ENCODE measurements at places on chromosomes 4 and X.
A peak's percentile ranks its signal among the peaks of the same experiment; 100 is the strongest.

DNA sequence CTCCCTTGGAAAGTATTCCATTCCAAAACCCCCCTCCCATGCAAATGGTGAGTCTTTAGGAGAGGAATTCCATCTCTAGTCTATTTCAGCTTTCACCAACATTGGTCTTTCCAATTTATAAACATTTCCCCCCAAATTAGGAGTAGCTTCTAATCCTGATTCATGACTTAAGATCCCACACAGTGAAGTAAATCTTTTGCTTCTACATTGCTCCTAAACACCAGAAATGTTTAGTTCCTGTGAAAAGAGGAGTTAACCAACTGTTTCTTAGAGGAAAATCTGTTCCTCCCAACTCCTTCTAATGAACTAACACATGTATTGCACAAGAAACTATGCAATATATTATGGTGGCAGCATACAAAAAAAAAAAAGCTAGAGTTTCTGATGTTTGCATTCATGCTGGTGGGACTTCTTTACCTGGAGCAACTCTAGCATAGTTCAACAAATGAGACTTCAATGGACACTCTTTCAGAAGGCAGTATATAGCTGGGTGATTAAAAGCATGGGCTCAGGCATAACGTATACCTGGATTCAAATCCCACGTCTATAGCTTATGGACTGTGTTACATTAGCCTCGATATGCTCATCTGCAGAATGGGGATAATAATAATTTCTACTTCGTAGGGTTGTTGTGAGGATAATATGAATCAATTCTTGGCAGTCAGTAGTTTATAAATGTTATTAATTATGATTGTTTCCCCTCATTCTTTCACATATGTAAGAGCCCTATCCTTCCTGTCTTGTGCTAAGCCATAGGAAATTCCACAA lies 131.6 kb upstream of the TMEM164 start:
- no peak for DNase-seq

GRCh38 chr4:127799711-127800110 lies 17.6 kb downstream of the HSPA4L start:
- DNase-seq: no peak

DNA sequence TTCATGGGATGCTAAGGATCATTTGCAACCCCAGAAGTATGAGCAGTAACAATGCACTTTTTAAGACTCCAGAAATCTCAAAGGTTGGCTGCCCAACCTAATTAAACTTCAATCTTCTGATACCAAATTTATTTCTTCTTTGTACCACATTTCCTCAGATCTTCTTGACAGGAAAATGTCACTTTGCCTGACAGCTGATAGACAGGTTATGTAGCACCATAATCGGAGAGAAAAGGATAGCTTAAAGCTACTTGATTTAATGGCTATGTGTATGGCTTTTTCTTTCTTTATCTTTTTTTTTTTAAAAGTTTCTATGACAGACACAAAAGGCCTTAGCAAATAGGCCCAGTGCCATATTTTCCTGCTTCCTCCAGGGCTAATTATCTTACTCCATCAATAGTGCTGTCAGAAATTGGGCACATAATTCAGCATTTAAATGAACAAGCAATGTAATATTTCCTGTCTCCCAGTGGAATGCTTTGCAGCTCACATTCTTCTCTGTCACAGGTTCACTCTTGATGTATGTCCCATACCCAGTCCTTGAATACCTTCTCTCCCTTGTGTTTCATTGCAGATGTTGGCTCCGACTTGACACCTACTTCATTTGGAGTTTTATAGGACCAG lies 795.7 kb downstream of the ADGRL3 start:
- no peak for DNase-seq

DNA sequence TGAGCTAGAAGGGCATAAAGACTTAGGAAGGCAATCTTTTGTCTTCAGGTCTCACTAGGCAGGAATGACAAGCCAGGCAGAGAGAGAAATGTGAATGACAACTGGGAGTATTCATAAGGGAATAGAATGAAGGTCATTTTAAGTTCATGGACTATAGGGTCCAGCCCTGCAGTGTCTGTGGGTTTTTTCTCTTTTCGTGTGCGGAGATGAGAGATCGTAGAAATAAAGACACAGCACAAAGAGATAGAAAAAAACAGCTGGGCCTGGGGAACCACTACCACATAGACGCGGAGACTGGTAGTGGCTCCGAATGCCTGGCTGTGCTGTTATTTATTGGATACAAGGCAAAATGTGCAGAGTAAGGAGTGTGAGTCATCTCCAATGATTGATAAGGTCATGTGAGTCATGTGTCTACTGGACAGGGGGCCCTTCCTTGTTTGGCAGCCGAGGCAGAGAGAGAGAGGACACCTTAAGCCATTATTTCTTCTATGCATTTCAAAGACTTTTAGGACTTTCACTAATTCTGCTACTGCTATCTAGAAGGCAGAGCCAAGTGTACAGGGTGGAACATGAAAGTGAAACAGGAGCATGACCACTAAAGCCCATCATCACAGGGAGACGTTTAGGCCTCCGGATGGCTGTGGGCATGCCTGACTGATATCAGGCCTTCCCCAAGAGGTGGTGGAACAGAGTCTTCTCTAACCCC lies 921.8 kb upstream of the PCDH10 start:
- DNase-seq: no peak

DNA sequence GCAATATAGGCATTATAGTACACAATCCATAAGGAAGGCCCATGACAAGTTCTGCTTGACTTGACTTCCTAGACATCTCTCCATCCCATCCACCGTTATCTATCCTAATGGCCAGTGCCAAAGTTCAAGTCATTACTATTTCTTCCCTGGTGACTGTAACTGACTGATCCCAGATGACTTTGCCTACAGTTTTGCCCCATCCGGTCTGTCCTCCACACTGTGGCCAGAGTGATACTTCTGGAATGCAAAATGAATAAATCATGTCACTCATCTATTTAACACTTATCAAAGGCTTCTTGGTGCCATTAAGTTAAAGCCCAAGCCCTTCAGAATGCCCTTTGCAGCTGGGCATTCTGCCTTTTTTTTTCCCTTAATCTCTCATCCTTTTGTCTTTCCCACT lies 130.8 kb downstream of the PPARGC1A start:
- DNase-seq: no peak

DNA sequence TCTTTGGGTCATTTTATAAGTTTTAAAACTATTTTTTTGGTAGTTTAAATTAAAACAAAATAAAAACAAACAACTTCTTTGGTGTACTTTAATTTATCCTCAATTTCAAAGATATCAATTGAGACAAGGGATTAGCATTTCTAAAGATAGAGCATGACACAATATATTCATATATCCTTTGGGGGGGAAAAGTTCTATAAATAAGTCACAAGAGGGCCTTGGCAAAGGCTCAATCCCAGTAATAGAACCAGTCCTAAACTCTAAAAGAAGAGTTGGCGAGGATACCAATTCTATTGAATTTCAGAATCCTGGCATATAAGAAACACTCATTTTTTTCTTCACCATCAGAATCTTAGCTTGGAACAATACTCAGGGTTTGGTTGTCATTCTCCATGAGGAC lies 89.7 kb downstream of the COL4A6 start:
- no peak for DNase-seq

- DNase-seq: peak; percentile 24
Observed at GRCh38 chr4:2075171-2075986, 16.3 kb downstream of the NAT8L start.

DNA sequence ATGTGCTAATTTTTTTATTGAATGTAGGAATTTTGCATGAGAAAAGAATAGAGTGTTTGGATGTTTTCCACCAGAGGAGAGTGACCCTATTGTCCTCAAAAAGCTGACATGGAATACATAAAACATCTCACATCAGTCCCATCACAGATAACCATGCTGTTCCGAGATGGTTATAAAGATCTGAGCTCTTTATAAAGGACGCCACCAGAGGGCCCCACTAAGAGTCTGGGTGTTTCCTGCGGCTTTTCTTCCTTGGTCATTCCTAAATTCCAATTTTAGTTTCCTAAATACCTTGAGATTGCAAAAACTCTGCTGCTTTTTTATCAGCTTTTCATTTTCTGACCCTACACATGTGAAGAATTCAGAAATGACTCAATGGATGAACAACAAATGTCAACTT lies 504.5 kb upstream of the FRG1 start:
- DNase-seq: no peak

DNA sequence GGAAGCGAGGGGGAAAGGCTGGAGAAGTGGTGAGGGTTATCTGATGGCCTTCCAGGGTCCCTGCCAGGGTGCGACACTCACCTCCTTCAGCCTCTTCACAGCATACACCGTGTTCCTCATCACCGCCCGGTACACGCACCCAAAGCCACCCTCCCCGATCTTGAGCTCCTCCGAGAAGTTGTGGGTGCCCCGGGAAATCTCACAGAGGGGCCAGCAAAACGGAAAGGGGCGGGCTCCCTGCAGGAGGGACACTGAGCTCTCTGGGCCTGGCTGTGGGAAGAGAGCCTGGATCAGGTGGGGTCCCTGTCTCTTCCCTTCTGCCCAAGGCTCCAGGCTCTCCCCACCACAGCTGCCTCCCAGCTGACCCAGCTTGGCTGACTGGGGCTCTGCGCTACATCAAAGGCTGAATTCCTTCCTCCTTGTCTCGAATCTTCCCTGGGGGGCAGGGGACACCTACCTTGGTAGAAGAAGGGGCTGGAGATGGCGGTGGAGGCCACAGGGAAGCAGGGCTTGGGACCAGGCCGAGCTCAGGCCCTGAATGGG lies 1.1 kb downstream of the IRAK1 start:
- no peak for DNase-seq

GRCh38 chr4:13182133-13182532 lies 302.0 kb downstream of the RAB28 start:
- no peak for DNase-seq

DNA sequence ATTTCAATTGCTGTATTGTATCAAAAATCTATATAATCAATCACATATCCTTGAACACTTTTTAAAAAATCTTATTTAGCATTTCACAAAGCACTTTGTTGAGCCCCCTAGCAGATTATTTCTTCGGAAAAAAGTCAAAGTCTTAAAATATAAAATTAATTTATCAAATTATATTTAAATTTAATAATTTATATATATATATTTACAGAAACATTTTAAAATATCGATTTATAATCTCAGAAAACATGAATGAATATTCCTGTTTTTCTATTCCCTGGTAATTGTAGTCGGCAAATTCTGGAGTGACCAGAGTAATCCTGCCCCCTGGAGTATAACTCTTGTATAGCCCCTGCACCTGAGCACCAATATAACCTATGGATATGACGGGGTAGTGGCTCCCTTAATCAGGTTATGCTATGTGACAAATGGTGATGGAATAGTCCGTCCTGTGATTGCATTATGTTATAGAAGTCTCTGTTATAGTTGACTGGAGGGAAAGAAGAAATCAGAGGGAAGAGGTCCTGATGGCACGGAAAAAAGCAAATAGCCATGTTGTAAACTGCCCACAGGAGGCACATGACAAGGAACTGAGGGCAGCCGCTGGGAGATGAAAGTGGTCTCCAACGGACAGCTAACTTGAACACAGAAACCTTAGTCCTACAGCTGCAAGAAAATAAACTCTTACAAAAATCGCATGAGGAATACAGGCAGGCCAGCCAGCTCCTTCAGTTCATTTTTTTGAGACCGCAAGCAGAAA lies 1092.3 kb downstream of the ARAP2 start:
- no peak for DNase-seq

DNA sequence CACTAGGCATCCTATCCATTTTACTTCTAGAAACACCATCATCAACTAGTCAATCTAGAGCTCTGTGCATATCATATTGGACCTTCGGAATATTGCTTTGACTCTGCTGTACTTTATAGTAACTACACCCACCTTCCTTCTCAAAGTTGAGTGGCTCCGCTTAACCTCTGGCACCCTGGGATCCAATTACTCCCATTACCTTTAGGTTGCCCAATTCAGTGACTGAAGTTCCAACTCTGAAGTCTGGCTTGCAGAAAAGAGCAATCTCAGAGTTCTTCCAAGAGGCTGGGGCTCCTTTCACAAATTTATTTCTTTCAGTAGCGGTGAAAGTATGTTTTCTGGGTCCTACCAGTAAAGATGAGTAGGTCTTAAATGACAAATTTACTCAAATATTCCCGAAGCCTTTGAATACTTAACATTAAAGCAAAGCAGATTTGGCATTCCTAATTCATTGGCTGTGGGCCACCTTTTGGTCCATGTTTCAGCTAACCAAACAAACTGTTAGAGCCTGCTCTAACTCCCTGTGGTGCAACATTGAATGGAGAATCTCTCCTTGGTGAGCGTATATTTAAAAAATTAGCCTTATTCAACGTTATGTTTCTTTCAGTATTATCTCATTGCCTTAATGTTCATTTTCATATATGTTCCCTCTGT lies 1215.8 kb downstream of the RAPGEF2 start:
- DNase-seq: no peak

- no peak for DNase-seq
Observed at GRCh38 chrX:2552621-2553201, 51.9 kb upstream of the DHRSX start.

GRCh38 chr4:89539797-89540711 lies 232.5 kb upstream of the GPRIN3 start:
- DNase-seq: no peak

- DNase-seq: no peak
Observed at GRCh38 chr4:150939530-150939929, 75.6 kb downstream of the LRBA start.

- DNase-seq: no peak
Observed at GRCh38 chr4:12221031-12221430, 792.3 kb upstream of the HS3ST1 start.

GRCh38 chr4:184740980-184741391 lies 7.1 kb upstream of the CENPU start:
- no peak for DNase-seq

DNA sequence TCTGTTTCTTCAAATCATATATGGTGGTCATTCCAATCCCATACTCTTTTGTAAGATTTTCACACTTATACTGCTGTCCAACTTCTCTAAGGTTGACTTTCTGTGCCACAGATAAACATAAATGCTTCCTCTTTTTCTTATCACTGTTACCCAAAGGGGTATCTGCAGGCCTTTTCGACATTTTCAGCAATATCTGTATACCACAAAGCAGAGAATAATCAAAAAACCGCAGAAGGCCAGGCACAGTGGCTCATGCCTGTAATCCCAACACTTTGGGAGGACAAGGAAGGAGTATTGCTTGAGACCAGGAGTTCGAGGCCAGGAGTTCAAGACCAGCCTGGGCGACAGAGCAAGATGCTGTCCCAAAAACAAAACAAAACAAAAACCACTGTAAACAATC lies 3.1 kb upstream of the RFC1 start:
- DNase-seq: no peak

Measured in right forelimb (tissue), 1 donor.